ENCODE measurements at places on chromosomes 2 and 18.
A peak's percentile ranks its signal among the peaks of the same experiment; 100 is the strongest.

GRCh38 chr2:200778038-200778437 is 33.7 kb upstream of the BZW1 start:
- no peak for DNase-seq

DNA sequence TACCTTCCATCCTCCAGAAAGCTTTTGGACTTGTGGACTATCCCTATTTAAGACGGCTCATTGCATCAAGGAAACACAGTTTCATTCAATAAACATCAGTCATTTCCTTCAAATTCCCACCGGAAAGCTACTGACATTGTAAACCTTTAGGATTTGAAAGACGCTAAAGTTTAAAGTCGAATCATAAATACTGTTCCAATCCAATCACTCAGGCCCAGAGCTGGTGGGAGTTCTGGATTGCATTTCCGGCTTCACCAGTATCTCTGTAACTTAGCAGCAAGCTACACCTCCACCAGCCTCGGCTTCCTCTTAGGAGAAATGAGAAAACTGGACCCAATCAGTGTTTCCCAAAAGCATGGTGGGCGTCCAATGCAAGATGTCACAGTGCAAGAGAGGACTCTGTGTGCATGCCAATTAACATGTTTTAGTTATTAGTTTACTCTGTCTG is 1.6 kb downstream of the WDFY1 start:
- peak; percentile 92 for DNase-seq

GRCh38 chr18:60202708-60203107 is 169.9 kb downstream of the MC4R start:
- peak; percentile 19 for DNase-seq

DNA sequence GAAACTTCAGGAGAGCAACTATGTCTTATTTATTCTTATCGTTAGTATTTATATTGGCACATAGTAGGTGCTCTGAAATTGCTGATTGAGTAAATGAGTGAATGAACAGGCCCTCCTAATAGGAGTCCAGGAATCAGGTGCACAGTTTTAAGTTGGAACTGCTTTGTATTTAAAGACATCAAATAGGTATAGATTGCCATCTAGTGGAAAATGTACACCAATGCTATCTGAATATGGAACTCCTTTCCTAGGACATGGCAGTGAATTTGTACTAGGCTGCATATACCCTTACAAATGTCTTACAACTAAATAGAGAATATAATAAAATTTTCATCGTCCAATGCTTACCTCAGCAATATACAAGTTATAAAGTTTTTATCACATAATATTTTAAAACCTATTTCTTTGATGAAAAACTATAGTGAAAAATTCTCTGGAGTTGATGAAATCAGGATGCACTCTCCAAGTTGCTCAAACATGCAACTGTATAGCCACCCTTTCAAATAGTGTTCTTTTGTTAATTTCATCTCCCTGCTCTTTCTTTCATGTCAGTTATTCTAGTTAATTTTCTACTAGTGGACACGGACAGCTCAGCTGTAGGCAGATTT is 318.9 kb upstream of the SYT4 start:
- no peak for DNase-seq

GRCh38 chr2:206211657-206212255 is 52.1 kb downstream of the EEF1B2 start:
- no peak for DNase-seq

GRCh38 chr2:194223218-194223617 is 1433.8 kb upstream of the SLC39A10 start:
- no peak for DNase-seq

GRCh38 chr2:48448274-48449061 is 81.5 kb upstream of the STON1 start:
- peak; percentile 49 for DNase-seq

DNA sequence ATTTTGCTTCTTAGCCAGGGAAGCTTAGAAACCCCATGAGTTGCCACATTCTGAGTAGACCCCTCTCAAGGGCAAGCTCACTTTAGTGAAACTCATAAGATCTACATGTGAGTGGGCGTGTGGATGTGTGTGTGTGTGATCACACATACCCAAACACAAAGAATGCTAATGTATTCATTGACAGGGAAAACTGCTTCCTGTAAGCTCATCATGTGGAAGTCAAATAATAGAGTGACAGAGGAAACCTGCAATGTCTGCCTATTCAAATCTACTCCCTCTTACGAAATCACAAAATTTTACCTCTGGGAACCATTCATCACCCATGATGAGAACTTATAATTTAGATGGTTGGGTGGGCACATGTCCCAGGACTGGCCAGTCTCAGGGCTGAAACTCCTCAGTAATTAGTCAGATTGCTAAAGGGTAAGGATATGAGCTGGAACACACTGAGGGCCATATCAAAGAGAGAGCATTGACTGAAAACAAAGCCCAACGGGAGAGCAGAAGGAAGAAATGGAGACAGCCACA is 94.5 kb upstream of the CCDC150 start:
- no peak for DNase-seq
